ENCODE measurements at places on chromosomes 12 and 14. TPM values are rescaled to one million over a fixed set of nuclear protein-coding genes. Genes with fewer than 3 reads are reported as not detected.
A peak's percentile ranks its signal among the peaks of the same experiment; 100 is the strongest.

DNA sequence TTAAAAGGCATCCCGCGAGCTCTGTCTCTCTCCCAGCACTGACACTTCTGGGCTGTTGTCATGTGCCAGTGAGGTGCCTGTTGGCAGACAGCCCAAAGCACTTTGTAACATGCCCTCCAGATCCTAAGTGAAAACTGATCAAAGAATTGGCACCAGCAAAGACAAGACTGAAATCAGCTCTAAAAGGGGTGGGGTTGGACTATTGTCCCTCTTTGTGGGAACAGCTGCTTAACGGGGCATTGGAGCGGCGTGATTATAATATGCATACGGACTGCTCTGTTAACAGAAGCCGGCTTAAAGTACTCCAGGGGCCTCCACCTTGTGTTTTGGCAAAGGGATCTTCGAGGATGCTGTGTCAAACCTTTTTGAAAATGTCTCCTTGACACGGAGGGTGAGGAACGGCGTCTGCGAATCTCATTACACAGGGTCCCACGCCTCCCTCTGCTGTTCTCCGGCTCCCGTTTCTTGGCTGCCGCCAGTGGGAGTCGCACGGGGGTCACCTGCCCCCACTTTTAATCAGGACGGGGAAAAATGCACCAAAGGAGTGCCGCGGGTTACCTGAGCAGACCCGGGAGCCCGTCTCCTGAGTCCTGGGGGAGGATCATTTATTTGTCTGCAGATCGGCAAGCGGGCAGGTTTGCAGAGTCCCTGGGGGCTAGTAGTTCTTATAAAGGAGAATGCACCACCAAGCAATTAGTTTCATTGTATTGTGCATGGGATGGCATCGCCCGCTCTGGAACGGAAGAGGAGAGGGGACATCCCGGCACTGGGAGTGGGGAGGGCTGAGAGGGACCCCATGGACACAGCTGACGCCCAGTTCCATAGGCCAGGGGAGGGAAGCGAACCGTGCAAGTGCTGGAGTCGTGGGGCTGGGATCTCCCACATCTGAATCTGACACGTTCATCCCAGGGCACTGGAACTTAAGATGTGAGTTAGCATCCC, 44.3 kb downstream of the SPRING1 start:
- no peak for DNase-seq

DNA sequence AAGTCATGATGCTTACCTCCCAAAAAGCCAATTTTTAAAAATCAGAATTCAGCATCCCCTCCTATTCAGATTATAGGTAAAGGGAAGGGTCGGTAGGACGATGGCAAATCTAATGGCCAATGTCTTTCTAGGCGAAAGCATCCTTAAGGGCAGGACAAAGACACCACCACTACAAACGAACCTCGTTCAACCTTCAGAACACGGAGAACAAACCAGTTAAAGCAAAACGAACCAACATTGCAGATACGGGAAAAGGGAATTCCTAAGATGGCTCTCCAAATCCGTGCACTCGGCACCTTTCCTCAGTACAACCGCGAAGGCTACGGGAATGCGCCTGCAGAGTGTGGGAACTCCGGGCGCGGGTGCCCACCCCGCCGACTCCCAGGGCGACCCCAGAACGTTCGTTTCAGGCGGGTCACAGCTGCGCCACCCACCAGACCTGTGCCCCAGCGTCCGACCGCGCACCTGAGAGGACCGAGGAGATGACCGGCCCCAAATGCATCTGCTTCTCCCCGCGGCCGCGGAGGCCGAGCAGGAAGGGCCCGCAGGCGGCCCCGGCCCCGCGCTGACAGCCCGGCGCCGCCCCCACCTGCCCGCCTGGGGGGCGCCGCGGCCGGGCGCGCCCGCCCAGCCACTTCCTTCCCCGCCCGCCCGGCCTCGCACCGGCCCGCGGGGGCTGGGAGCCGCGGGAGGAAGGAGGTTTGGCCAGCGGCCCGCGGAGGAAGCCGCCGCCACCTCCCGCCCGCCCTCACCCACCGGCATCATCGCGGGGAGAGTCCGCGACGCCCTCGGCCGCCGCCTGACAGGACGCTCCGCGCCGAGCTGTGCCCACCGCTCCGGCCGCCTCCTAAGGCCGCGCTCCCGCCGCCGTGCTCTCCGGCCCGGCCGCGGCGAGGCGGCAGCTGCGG, 578 bp downstream of the PPP1R13B start:
- no peak for DNase-seq

DNA sequence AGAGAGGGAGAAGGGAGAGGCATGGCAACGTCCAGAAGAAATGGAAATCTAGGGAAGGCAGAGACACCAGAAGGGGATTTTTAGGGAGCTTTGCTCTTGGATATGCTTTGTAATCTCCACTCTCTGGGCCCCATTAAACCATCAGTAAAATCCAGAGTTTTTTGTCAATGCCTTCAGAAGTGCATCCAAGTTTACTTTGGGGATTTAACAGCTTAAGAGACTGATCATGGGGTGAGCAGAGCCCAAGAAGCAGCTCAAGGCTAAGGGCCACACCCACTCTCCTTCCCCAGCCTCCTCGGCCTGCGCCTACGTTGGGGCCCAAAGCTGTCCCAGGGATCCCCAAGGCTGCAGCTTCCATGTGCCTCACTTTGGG, 37.4 kb upstream of the WSCD2 start:
- DNase-seq = no peak

GRCh38 chr12:125185740-125186470, 120.7 kb downstream of the AACS start:
- DNase-seq = no peak

- DNase-seq = peak; percentile 78
These were observed 788 bp downstream of the DDHD1 start for GRCh38 chr14:53152184-53152886.

- DNase-seq = no peak
These were observed 335.7 kb downstream of the BMP4 start for GRCh38 chr14:53620890-53621289.

DNA sequence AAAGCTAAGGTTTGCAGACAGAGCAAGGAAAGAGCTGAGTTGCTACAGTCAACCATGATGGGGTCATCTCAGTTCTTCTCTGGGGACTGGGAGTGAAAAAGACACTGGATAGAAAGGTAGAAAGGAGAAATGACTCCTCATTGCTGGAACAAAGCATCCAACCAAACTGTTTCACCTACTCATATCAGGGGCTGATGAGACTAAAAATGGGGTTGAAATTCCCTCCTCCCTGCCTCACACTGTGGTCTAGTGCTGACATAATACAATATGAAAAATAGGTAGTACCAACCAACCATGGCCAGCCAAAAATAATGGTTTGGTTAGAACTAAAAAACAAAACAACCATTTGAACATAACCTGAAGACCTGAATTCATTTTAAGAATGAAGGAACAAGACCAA, 220.7 kb downstream of the DPF3 start:
- DNase-seq = no peak

DNA sequence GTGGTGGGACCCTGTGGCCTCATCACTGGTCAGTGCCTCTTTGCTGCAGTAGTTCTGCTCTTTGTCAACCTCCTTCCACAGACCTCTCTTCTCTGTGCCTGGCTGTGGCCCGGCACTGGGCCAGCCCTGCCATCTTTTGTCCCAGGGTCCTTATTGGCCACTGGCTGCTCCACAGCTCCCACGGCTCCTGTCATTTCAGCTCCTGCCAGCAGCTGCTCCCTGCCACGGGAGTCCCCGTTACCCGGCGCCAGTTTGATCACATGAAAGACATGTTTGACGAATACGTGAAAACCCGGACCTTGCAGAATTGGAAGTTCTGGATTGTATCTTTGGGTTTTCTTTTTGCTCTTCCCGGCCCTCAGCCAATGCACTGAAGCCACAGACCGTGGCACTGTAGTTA, 35.4 kb downstream of the IL31 start:
- DNase-seq = no peak

- DNase-seq = no peak
These were observed 8.5 kb upstream of the SVOP start for GRCh38 chr12:109029411-109029810.

DNA sequence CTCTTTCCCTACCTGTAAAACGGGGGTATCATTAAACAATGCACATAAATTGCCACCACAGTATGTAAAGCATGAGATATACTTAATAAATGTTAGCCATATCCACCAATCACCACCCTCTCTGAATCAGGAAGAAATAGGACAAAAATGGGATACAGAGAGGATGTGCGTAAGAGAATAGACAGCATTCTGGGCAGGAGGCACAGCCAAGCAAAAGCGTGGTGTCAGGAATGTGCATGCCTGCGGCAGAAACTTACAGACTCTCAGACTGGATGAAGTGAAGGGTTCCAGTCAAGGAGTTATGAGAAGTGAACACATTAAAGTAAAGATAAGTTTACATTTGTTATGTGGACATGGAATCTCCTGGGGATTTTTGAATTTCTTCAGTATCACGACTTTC, 121.7 kb upstream of the MDM1 start:
- no peak for DNase-seq

- no peak for DNase-seq
These were observed 78.8 kb downstream of the KCNC2 start for GRCh38 chr12:75130811-75131210.

- no peak for DNase-seq
These were observed 131.0 kb upstream of the SRRM4 start for GRCh38 chr12:118850244-118850825.

- DNase-seq = no peak
These were observed 143.7 kb upstream of the ABCD2 start for GRCh38 chr12:39763071-39763889.

DNA sequence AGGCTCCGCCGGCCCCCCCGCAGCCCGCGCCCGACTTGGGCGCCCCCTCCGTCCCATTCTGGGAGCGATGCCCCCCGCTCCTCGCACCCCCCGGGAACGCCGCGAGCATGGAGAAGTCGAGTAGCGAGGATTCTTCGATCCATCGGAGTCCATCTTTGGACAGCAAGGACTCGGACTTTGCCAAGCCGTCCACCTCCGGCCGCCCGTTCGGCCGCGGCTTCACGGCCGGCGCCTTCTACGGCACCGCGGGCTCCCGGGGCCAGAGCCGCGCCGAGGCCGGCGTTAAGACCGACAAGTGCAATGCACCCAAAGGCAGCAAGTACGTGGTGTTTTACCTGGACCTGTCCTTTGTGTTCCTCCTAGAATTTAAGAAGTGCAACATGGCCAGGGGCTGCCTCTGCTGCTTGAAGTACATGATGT, 123.6 kb downstream of the TSPAN9 start:
- no peak for DNase-seq

DNA sequence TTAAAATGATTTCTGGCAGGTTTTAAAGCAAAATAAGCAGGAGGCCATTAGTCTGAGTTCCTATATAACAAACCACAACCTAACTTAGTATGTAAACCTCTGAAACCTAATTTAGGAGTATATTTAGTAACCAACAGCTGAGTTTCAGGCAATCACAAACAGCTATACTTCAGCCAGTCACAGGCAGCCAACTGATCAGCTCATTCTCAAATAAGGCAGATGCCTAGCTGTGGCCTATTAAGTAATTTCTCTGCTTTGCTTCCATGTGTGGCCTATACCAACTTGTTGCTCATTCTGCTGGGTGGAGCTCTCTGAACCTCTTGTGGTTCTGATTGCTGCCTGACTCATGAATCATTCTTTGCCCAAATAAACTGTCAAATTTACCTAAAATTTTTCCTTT, 408.9 kb upstream of the FBXO33 start:
- no peak for DNase-seq

DNA sequence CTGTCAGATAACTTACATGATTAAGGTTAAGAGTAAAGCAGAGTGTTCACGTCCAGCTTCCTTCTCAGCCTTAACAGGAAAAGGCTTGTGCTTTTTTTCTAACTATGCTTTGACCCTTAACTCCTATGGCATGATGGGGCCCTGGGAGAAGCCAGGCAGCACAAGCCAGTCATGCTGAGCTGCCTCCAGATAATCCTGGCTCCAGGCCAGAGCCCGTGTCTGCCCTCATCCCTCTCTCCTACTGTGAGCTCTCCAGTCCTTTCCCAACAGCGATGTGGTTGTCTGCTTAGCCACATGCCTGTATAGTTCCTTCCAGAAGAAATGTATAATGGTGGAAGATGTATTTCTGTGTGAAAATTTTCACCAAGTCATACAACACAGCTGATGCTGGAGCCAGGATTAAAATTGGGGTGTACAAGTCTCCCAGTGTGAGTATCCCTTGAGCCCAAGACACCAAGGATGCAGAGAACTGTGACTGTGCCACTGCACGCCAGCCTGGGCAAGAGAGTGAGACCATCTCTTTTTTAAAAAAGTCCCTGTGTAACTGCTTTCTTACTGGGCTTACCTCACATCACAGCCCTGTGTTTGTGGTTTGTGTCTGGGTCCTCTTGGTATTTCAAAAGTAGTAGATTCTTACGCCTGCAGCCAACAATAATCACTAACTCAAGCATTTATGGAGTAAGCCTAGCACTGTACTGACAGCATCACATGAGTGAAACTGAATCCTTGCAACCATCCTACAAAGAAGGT, 7.9 kb upstream of the ITFG2 start:
- DNase-seq = peak; percentile 69

DNA sequence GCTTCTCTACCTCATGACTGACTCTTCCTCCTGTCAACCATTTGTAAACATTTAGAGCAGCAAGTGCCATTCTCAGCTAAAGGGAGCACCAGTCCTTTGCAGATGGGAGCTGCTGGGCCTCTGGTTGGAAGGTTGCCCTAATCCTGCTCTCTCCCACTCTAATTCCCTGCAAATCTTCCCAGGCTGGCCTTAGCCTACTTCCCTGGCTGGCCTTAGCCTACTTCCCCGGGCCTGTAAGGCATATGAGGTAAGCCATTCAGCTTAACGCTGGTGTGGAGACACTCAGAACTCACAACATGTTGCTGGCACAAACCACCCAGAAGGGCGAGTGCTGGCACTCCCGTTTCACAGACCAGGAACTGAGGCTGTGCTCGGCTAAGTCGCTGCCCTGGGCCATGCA, 69.0 kb downstream of the CPSF2 start:
- DNase-seq = no peak

DNA sequence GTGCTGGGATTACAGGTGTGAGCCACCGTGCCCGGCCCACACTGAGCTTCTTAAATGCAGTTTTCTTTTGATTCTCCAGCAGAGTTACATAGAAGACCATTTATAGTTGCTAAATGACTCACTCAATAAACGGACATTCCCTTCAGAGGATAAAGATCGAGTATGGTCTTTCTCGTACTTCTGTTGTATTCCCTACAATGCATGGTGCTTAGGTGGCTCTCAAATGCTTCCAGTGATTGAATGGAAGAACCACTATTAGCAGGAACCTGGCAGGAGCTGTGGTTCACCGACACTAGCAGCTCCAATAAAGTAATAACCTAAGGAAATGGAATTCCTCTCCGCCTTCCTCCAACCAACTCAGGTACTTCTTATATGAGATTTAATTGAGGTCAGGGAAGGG, 3.9 kb upstream of the GPRC5A start:
- DNase-seq = no peak

Gene EIF2S1
- total RNA-seq = 55.1 TPM

Gene FOXG1
- not detected for total RNA-seq

Gene TROAP
- total RNA-seq = not detected

Gene PAPLN
- 4.9 TPM for total RNA-seq

Gene SLC38A4
- not detected for total RNA-seq

Gene CLEC4D
- not detected for total RNA-seq

Gene PTHLH
- total RNA-seq = not detected
